ENCODE measurements at places on chromosomes 5 and 9.

DNA sequence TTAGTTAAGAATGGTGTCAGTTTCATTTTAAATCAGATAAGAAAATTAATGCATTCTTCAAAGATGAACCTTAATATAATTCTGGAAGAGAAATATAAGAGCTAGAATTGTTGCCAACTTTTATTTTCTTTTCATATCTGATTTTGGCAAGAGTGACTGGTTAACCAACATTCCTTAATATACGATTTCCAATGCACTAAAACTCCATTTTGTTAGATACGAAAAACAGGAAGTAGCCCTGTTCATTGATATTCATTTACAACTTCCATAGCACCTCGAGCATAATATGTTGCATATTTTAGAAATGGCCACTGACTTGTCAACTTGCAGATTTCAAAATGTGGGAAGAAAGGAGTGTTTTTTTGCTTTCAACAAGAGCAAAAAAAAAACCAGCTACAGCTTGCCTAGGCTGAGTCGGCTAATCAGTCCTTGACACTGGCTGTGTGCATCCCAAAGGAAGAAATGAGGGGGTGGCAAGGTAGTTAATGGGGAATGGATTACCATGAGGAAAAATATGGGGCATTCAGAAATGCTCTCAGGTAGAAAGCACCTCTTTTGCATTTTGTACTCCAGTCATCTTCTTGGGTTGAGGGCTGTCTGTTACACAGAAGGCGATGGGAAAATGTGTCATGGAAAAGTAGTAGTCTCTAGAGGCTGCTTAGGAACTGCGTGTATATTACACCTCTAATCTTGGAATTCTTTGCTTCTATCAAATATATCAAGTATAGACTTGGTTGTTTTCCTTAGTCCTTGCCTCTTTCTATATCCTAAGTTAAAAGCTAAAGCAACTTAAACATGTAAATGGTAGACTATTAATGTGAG lies 3.9 kb downstream of the MAP3K1 start:
- DNase-seq: no peak

DNA sequence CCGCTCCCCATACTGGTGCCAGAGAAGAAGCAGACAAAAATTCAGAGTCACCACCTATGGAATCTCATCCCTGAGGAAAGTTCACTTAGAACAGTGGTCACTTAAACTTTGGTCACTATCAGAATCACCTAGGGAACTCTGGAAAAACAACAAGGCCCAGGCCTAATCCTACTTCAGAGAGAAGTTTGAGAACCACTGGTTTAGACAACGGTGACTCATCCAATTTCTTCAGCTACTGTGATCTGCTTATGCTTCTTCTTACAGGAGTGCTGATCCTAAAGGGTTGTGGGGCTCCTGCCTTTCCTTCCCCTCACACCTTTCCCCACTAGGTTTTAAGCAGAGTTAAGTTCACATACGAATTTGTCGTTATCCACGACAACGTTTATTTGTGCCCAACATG lies 194.7 kb upstream of the KLF4 start:
- DNase-seq: no peak

DNA sequence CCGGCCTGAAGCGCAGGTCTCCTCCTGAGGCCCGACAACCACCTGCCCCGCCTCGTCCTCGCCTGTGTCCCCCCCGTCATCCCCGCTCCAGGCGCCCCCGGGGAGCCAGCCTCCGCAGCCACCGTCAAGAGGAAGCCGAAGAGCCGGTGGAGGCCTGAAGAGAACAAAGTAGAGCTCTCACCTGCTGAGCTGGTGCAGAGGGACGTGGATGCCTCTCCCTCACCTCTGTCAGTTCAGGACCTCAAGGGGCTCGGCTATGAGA lies 169.9 kb downstream of the HINT1 start:
- DNase-seq: no peak

DNA sequence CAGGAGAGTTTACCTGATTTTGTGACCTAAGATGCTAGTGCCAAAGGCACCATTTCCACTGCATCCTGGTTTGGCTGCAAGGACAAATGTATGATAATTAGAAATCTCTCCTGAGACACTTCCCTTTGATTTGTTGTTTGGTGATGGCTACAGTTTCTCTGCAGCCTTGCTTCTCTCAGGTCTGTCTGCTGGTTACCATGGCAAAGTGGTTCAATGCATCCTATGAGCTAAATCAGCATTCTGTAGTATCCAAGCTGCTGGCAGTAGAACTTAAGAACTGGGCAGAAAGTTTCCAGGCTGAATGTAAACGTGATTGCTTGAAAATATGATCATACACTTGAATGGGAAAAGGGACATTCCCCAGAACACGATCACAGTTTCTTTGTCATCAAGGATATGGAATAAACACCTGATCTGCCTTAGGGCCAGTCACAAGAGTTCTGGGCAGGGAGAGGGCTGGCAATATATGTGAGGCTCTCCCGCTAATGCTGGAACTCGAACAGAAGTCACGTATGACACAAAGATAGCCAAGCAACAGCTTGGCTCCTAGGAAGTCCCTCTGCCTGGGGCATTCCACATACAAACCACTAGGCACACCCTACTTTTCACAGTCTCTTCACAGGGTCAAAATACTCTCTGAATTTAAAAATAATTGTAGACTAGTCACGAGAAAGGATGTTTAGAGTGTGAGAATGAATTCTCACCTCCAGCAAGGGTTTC lies 138.1 kb upstream of the GRAMD2B start:
- no peak for DNase-seq

GRCh38 chr9:132211570-132211969 lies 49.7 kb downstream of the NTNG2 start:
- DNase-seq: no peak

GRCh38 chr5:36017004-36017403 lies 25.8 kb upstream of the UGT3A1 start:
- DNase-seq: no peak

GRCh38 chr5:607541-608428 lies 4.4 kb upstream of the CEP72 start:
- DNase-seq: peak; percentile 65

GRCh38 chr5:57900381-57900944 lies 417.9 kb upstream of the ACTBL2 start:
- DNase-seq: no peak

Data from stimulated activated naive B cell treated with anti-CD40 and anti-IgM and Interleukin-4, amounts not matched to agents 10 μg/mL and 1 μg/mL and 100 μg/mL, for 72 hours (primary cell).